ENCODE measurements at places on chromosomes 1 and 21.

GRCh38 chr1:88455621-88456256 lies 228.3 kb upstream of the PKN2 start:
- no peak for DNase-seq

GRCh38 chr1:117540532-117540931 lies 65.3 kb upstream of the TENT5C start:
- DNase-seq, result no peak

- DNase-seq, result peak; percentile 50
Observed at GRCh38 chr1:202967684-202968281, 726 bp upstream of the CYB5R1 start.

GRCh38 chr1:237306726-237307125 lies 264.7 kb downstream of the RYR2 start:
- no peak for DNase-seq

DNA sequence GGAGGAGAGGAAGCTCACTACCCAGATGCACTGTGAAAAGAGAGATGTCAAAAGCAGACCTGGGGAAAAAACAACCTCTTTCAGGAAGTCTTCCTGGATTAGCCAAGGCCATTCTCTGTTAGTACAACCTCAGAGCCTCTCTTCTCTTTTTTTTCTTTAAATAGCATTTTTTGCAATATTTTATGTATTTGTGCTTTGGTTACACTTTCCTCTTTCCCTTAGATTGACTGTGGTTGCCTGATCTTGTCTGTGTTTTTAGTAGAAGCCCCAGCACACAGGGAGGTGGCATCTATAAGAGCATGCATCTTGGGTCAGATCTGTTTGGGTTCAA lies 18.8 kb downstream of the SLC26A9 start:
- DNase-seq, result no peak
